IMR-90 (cell line): ENCODE measurements at places on chromosomes 16 and 17. TPM values are rescaled to one million over a fixed set of nuclear protein-coding genes. Genes with fewer than 3 reads are reported as not detected.

TACO1 gene
- total RNA-seq = 6.5 and 9.4 TPM in 2 replicates

PLA2G10 gene
- total RNA-seq = not detected in 2 replicates

PYY gene
- total RNA-seq = not detected in 2 replicates

ACSM2A gene
- not detected in 2 replicates for total RNA-seq

C1QTNF8 gene
- total RNA-seq = not detected in 2 replicates

HSPB9 gene
- total RNA-seq = not detected in 2 replicates

ODAD4 gene
- total RNA-seq = 0.54 and 0.56 TPM in 2 replicates

UNC13D gene
- total RNA-seq = under 0.01 TPM in 1 of 2 replicates, not detected in the other

NACA2 gene
- total RNA-seq = not detected in 2 replicates

FNDC8 gene
- not detected in 2 replicates for total RNA-seq

CACNG4 gene
- total RNA-seq = under 0.01 TPM in 2 replicates

SLC16A13 gene
- total RNA-seq = under 0.01 and 0.18 TPM in 2 replicates

USP32 gene
- total RNA-seq = 46.8 and 48.6 TPM in 2 replicates

NHERF2 gene
- 18.6 and 20.8 TPM in 2 replicates for total RNA-seq
